Upper lobe of right lung (tissue), 1 donor: ENCODE measurements at places on chromosomes 7 and 10.

DNA sequence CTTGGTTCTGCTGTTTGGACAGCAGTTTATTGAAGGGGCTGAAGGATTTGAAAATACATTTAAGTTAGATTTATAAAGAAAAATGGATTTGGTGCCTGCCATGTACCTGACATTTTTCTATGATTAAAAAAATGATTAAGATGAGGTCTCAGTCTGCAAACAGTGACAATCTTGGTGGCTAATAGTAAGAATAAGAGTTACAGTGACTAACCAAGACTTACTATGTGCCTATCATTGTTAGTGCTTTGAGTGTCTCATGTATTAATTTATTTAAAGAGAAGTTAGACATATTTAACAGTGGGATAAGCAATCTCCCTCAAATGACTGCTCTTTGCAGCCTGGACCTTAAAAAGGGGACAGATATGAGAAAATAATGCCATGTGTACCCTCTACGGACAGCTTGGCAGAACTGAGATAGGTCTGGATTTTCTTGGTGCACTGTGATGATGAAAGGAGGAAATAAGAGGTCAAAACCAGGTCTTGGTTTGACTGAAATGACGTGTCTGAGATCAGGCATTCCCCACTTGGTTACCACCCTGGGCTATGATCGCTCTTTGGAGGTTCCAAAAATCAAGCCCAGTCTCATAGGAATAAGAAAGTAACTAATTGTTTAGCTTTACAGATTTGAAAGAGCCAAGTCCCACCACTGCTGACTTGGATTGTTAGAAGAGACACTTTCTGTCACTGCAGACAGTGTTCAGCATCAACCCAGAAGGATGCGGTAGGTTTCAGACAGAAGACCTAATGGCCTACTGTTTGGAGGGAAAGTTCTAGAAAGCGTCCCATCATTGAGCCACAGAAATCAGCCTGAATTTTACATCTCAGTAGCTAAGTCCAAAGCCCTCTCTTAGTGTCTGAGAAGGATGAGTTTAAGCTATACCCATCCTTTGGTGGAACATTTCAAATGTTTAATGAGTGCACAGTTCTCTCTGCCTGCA, 2.1 kb downstream of the CASP7 start:
- peaks cover 15% of the 10 kb centered on the region for H3K4me1 ChIP-seq
- DNase-seq: no peak
- no peaks in the 10 kb centered on the region for H3K27me3 ChIP-seq
- H3K27ac ChIP-seq: no peak overlapping the region

DNA sequence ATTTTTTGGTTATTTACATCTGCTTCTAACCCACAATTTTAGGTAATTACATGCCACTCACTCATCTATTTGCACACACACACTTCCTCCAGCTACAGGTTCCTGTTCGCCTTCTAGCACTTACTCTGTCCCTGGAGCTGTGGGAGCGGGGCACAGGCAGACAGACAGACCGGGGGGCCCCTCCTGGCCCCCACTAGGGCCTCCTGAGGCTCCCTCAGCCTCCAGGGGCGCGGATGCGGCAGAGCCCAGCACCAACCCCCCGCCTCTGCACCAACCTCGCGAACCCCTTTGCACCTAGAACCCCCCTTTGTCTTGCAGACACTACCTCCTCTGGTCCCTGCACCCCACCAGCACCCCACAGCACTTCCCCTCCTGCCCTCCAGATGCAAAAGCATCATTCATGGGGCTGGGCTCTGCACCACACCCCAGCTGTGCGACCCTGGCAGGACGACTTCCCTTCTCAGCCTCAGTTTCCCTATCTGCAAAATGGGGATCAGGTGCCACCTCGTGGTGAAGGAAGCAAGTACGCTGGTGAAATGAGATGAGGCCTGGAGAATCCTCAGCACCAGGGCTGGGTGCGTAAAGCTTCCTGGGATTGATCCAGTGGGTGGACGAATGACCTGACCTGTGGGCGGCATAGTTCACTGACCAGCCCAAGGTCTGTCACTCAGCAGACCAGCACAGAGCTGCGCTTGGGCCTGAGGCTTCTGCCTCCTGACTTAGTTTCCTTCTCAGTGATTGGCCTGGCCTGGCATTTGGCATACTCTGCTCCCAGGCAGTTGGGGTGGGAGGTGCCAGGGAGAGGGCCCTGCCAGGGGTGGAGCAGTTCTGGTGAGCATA, 37.9 kb downstream of the ELFN1 start:
- DNase-seq: peak; percentile 44
- no peak overlapping the region for H3K27ac ChIP-seq
- no peak overlapping the region for H3K4me3 ChIP-seq
- H3K36me3 ChIP-seq: no peaks in the 10 kb centered on the region

GRCh38 chr10:115861455-115861854, 411.6 kb downstream of the GFRA1 start:
- DNase-seq: no peak
- H3K4me1 ChIP-seq: no peaks in the 10 kb centered on the region
- no peaks in the 10 kb centered on the region for H3K36me3 ChIP-seq
- H3K27me3 ChIP-seq: no peaks in the 10 kb centered on the region
- no peak overlapping the region for H3K27ac ChIP-seq

- H3K4me3 ChIP-seq: no peak overlapping the region
- no peaks in the 10 kb centered on the region for H3K4me1 ChIP-seq
- H3K36me3 ChIP-seq: no peaks in the 10 kb centered on the region
- DNase-seq: no peak
- H3K27ac ChIP-seq: no peak overlapping the region
These were observed 85.4 kb downstream of the HDAC9 start for GRCh38 chr7:18580950-18581349.

DNA sequence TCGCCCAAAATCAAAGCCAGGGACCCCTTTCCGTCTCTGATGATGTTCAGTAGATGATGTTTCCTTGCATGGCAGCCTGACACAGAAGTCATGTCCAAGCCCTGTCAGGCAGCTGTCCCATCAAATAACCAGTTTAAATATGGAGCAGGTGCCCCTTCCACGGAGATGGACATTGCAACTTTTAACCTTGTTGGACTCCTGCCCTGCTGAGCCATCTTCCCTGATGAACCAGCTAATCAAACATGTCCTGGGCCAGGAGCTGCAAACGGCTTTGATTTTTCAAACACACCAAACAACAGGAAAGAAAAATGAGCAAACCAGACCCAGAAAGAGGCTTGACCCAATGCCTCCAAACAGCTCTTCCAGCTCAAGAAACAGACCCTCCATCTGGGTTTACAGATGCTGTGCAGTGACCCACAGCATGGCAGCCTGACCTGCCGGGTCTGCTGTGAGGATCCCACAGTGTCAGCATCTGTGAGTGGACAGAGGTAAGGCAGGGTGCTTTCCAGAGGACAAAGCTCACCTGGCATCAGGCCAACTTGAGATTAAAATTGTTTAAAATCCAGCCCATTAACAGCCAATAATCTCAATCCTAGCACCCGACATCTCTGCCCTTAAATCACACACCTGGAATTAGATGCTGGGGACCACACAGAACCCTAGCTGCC, 372.6 kb downstream of the GRID1 start:
- no peak overlapping the region for H3K4me3 ChIP-seq
- H3K36me3 ChIP-seq: no peaks in the 10 kb centered on the region
- DNase-seq: no peak
- no peak overlapping the region for H3K27ac ChIP-seq
- H3K4me1 ChIP-seq: no peaks in the 10 kb centered on the region
- no peaks in the 10 kb centered on the region for H3K27me3 ChIP-seq

DNA sequence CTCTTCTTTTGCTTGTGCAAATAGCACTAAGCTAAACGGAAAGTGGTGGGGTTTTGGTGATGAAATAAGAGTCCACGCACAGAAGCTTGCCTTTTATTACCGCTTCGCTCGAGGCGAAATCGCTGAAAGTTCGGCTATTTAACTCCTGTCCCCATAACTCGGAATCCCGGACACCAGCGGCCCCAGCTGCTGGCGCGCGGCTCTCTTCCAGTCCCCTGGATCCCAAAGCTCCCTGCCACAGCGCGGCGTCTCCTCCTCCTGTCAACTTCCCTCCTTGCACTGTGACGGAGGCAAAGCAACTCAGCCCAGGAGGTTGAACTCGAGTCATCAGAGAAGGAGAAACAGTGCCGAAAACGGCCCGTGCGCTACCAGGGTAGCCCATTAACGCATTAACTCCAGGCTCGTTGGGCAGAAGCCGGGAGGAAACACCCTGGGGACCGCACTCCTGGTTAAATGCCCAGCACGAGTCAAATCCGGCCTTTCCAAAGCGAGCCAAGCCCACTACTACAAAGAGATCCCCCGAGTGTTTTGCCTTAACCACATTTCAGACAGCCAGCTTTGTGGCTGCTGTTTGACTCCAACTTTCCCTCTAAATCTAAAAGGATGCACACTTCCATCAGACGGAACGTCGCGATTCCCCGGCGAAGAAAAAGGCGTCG, 1.3 kb downstream of the SEMA3D start:
- no peaks in the 10 kb centered on the region for H3K4me1 ChIP-seq
- peak overlapping the region; percentile 52 for H3K4me3 ChIP-seq
- H3K27me3 ChIP-seq: peaks cover 10% of the 10 kb centered on the region
- H3K36me3 ChIP-seq: no peaks in the 10 kb centered on the region
- H3K27ac ChIP-seq: peak overlapping the region; percentile 37

- no peaks in the 10 kb centered on the region for H3K4me1 ChIP-seq
- H3K27ac ChIP-seq: no peak overlapping the region
These were observed 65.7 kb downstream of the ABRAXAS2 start for GRCh38 chr10:124867304-124867703.
